Sigmoid colon (tissue), 7 donors: ENCODE measurements at places on chromosomes 6 and 20. TPM values are rescaled to one million over a fixed set of nuclear protein-coding genes. Genes with fewer than 3 reads are reported as not detected.

- no peak for DNase-seq
Measured at GRCh38 chr20:54162378-54163009, 11.3 kb downstream of the CYP24A1 start.

DNA sequence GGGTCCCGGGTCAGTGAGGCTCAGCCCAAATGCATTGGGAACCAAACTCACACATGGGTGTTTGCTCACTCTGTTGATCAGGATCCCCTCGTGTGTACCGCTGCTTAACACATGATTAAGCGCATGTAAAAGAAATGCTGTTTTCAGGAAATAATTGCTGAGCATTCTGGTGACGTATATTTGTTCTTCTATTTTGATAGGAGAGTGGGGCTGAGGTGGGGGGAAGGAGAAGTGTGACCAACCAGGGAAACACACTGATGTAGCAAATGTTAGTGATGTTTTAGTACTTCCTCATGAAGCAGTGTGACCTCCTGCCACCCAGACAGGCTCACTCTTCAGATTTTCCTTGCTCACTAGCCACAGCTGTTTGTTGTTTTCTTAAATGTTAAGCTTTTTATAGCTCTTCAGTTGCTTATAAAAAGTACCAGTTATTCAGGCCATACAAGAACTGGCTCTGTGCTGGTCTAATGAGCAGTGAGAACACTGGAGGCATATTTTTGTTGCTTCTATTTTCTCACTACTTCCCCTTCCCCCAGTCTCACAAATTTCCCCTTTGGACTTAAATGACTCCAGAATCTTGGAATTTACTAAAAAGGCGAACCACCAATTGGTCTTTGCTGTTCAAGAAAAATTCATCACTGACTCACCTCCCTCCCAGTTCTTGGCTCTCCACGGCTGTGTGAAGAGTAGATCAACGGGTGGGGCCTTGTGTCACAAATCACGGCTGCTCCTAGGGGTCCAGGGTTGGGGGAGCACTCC is 79.2 kb upstream of the BACH2 start:
- no peak for DNase-seq

- no peak for DNase-seq
Measured at GRCh38 chr6:12595161-12595811, 121.3 kb upstream of the PHACTR1 start.

GRCh38 chr6:19665613-19665909 is 171.6 kb upstream of the ID4 start:
- DNase-seq = no peak

Gene HLA-G
- not detected for total RNA-seq

Gene TRIM31
- 2.2 TPM for total RNA-seq
